Activated T-cell treated with anti-CD3 and anti-CD28 coated beads, Interleukin-2, amount 50 U/mL, for 1 hour (primary cell): ENCODE measurements at places on chromosomes 2 and 18.
A peak's percentile ranks its signal among the peaks of the same experiment; 100 is the strongest.

- no peak for DNase-seq
Measured at GRCh38 chr2:127226520-127227263, 6.6 kb upstream of the CYP27C1 start.

GRCh38 chr2:36088716-36089328, 266.8 kb upstream of the CRIM1 start:
- no peak for DNase-seq

- DNase-seq = no peak
Measured at GRCh38 chr18:31741097-31741735, 19.5 kb downstream of the SLC25A52 start.

DNA sequence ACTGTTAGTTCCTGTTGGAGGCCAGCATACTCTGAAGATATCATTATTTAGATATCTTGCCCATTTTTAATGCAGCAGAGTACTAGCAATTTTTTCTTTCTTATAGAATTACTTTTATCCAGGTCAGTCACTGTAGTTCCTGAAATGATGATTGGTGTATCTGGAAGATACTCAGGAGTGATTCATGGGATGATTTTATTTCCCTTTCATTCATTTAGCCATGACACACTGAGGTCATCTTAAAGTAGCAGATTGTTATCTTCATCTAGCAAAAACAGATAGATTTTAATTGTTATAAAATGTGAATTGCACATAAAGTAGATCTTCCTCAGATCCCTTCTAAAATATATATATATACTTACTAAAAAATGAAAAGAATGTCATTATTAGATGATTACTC, 109.1 kb downstream of the PIK3C3 start:
- no peak for DNase-seq

GRCh38 chr2:45696708-45697107, 45.2 kb downstream of the PRKCE start:
- no peak for DNase-seq

- no peak for DNase-seq
Measured at GRCh38 chr2:37783545-37783944, 112.1 kb upstream of the CDC42EP3 start.

- no peak for DNase-seq
Measured at GRCh38 chr2:237538901-237539300, 27.5 kb upstream of the PRLH start.

GRCh38 chr2:72092111-72092510, 55.6 kb downstream of the CYP26B1 start:
- DNase-seq = no peak

GRCh38 chr2:68921646-68922045, 31.0 kb downstream of the GKN2 start:
- DNase-seq = no peak

- DNase-seq = no peak
Measured at GRCh38 chr18:63095768-63096167, 223.8 kb downstream of the BCL2 start.

DNA sequence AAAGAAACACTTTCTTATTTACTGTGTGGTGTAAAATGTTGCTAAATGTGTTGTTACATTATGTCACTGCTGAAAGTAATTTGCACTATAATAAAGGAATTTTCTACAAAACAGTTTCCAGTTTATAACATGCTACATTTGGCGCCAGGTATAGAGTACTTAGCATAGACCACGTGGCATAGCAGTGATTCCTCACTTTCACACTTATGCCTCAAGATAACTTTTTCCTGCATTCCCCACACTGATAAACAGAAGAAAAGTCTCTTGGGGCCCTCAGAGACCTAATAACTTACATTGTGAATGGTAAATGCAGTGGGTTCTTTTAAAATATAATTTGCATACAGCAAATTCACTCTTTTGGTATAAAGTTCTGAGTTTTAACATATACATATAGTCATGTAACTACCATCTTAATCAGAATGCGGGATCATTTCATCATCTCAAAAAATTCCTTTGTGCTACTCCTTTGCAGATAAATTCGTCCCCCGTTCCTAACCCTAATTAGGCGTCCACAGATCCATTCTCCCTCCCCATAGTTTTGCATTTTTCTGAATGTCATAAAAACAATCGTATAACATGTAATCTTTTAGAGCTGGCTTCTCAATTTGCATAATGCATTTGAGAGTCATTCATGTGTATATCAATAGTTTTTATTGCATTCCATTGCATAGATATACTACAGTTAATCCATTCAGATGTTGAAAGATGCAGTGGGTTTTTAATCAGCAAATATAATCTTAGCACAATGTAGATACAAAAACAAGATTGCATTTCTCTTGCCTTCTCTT, 7.5 kb downstream of the LGALSL start:
- DNase-seq = no peak

GRCh38 chr18:23283916-23284430, 148.7 kb downstream of the CABLES1 start:
- DNase-seq = no peak

- DNase-seq = no peak
Measured at GRCh38 chr2:2914252-2914651, 463.4 kb downstream of the EIPR1 start.

DNA sequence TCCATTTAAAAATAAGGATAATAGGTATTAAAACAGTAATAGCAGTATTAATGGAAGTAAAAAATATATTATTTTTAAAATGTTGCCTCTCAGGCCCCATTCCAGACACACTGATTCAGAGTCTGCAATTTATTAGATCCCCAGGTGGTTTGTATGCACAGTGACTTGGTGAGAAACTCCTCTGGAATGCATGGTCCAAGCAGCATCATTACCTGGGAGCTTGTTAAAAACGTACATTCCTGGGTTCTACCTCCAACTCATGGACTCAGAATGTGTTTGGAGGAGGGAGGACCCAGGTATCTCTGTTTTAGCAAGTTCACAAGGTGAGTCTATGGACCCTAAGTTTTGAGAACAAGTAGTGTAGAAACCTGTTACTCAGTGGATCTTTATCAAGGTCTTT, 95.6 kb downstream of the ITGA4 start:
- no peak for DNase-seq

- DNase-seq = no peak
Measured at GRCh38 chr2:217826520-217826919, 176.3 kb downstream of the TNS1 start.

DNA sequence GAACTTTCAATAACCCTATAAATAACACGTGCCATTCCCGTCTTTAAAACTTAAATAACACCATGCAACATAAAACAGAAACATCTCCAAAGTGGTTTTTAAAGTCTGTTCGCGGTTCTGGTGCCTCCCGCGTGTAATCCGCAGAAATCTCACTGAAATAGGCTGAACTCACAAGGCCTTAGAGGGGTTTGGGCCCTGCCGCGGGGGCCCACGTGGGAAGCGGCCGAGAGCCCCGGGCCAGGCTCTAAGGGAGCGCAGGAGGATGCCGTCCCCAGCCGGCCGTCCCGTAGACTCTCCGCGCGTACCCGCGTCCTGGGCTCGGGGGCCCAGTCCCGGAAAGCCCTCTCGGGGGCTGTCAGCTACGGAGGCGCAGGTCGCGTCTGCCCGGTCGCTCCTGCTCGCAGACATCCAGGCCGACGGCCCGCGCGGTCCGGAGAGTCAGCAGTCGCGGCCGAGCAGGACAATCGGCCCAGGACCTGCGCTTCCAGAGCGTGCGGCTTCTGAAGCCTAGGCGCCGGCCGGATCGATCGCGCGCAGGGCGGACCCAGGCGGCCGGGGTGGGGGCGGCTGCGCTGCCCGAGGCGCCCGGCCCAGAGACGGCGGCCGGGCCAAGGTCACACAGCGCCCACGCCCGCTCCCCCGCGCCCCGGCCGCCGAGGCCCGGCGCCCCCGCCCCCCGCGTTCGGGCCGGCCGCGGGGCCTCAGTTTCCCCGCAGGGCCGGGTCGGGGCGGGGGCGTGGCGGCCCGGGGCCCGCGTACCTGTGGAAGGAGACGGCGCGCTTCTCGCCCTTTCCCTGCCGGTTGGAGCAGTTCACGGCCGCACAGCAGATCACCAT, 558 bp downstream of the THAP4 start:
- DNase-seq = peak; percentile 52

GRCh38 chr18:10560452-10561045, 34.7 kb downstream of the NAPG start:
- peak; percentile 40 for DNase-seq

GRCh38 chr2:181235683-181236459, 221.3 kb upstream of the ITGA4 start:
- DNase-seq = no peak

DNA sequence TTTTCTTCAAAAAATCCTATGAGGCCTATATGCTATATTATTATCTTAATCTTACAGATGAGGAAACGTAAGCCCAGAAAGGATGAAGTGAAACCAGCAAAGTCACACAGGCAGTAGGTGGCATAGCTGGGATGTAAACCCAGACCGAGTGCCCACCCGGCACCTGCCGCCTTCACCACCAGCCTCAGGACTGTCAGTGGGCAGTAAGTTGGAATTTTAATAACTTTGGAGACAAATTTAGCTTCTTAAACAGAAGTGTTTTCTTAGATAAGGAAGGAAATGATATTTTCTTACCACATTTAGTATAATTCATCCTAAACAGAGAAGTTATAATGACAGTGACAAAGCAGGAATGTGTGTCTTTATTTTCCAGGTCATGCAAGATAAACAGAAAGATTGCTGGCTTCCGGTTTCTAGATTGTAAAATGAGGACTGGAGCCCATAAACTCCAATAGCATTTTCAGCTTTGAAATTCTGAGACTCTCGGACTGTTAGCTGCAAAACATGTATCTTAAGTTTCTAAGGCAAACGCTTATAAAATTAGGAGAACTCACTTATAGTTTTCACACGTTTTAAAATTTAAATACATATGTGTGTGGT, 59.3 kb downstream of the CD8B2 start:
- no peak for DNase-seq

DNA sequence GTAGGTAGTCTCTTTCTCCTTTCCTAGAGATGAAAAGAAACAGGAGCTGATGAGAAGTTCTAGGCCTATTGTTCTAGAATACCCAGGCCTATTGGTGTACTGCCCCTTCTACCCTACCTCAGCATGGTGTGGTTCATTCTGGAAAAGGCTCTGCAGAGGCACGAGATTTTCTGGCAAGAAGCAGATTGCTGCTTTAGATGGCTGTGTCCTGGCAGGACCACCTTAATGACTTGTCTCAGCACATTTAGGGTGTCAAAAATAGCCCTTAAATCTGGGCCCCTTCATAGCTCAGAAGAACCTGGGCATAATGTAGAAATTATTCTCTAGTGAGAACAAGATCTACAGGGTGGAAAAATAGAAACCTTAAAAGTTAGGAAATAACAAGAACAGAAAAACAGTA, 87.9 kb downstream of the BCL2L11 start:
- DNase-seq = no peak

- no peak for DNase-seq
Measured at GRCh38 chr2:207219676-207220501, 54.1 kb upstream of the KLF7 start.

DNA sequence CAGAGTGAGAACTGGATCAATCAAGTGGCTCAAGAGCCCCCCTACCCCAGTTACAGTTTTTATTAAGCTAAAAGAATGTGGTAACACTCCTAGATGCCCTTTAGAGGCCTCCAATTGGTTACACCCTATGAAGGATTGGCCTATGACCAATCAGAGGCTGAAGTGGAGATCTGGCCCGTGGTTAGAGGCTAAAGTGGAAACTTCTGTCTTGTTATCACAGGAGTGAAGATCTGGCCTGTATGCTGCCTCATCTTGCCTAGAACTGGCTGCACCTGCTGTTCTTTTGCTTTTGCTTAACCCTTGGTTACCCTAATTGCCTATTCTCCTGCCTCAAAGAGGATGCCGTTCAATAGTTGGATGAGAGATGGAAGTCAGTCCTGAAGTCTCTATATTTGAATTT, 100.1 kb upstream of the MAP2 start:
- DNase-seq = no peak

GRCh38 chr2:129901754-129902415, 77.6 kb upstream of the RAB6C start:
- DNase-seq = no peak

GRCh38 chr2:189176516-189176915, 3.0 kb downstream of the COL5A2 start:
- no peak for DNase-seq

GRCh38 chr2:148981324-148981723, 57.2 kb upstream of the LYPD6B start:
- no peak for DNase-seq

GRCh38 chr2:213119061-213119809, 32.2 kb downstream of the IKZF2 start:
- DNase-seq = no peak

GRCh38 chr2:100383954-100384353, 33.5 kb downstream of the CHST10 start:
- DNase-seq = no peak

GRCh38 chr18:3225588-3225987, 5.8 kb upstream of the MYOM1 start:
- DNase-seq = no peak

GRCh38 chr2:202317080-202317857, 51.7 kb downstream of the NOP58 start:
- no peak for DNase-seq

GRCh38 chr18:53443831-53444230, 780.6 kb downstream of the MBD2 start:
- no peak for DNase-seq
